ENCODE measurements at places on chromosomes 3 and 15. TPM values are rescaled to one million over a fixed set of nuclear protein-coding genes. Genes with fewer than 3 reads are reported as not detected.

The CGNL1 gene
- 2.5 TPM for total RNA-seq

The RASL12 gene
- total RNA-seq = not detected

The FRMD5 gene
- total RNA-seq = 0.54 TPM

The MITF gene
- total RNA-seq = 3.1 TPM

The ANXA2 gene
- 4,790 TPM for total RNA-seq

The TRANK1 gene
- 11.9 TPM for total RNA-seq

The CFAP92 gene
- 0.27 TPM for total RNA-seq

The CASR gene
- total RNA-seq = not detected

The CCDC54 gene
- total RNA-seq = not detected

All from mammary microvascular endothelial cell (primary cell).